ENCODE measurements at places on chromosomes 2 and 18. TPM values are rescaled to one million over a fixed set of nuclear protein-coding genes. Genes with fewer than 3 reads are reported as not detected.
A peak's percentile ranks its signal among the peaks of the same experiment; 100 is the strongest.

DNA sequence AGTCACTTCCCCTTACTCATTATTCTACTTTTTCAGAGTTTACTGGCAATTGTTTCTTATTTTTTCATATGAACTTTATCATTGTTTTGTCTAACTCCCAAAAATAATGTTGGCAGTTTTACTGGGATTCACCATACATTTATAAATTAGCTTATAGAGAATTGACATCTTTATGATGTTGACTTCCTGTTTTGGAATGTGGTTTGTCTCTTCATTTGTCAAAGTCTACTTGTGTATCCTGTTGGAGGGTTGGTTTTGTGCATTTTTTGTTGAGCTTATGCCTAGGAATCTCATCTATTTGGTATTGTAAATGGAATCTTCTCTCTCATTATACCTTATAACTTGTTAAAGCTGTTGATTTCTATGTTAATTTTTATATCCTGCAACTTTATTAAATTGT lies 16.4 kb downstream of the EPC2 start:
- peak; percentile 60 for DNase-seq

DNA sequence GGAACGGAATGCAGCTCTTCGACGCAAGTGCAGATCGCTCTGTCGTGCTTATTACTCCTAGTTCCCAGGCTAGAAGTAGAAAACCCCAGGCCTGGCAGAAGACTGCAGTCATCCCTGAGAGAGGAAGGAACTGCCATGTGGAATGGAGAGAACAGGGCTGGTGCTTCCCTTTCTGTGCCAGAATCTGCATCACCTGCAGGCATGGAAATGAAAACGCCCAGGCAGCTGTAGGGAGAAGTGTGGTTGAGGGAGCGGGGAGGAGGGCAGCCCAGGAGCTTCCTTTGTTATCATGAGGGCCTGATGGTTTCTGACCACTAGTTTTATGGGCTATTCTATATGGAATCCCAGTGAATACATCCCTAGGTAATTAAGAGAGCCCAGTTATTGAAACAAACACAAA lies 79.4 kb upstream of the SMIM21 start:
- no peak for DNase-seq

GRCh38 chr2:221780281-221780688 lies 208.2 kb upstream of the EPHA4 start:
- DNase-seq: no peak

DNA sequence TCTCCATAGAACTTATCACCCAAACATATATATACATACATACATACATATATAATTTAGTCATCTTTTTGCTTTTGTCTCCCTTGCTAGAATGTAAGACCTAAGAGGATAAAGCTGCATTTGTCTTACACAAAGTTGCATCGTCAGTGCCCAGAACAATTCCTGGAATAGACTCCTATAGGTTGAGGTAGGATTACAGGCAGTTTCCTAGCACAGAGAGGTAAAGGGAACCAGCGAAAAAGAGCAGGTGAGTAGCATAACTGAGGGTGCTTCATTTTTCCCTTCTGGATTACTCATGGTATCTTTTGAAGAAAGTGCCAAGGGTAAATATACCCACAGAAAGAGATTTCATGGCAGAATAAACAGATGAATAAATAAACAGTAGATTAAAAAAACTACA lies 68.1 kb upstream of the AMMECR1L start:
- DNase-seq: peak; percentile 17

DNA sequence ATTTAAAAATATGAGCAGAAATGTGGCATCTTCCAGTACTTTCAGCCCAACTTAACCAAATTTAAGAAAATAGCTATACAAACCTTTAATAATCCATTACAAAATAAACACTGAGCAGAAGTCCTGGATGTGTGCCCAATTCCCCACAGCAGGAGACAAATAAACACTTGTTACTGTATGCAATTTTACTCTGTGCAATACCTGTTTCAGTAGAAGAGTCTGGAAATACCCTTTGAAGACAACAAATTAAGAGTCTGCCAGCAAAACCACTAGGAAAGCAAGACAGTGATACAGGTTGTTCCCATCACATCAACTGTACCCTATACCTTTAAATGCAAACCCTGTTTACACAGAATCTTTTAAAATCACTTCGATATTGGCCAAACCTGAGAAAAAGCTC lies 41.4 kb upstream of the RNU4ATAC start:
- DNase-seq: peak; percentile 65

DNA sequence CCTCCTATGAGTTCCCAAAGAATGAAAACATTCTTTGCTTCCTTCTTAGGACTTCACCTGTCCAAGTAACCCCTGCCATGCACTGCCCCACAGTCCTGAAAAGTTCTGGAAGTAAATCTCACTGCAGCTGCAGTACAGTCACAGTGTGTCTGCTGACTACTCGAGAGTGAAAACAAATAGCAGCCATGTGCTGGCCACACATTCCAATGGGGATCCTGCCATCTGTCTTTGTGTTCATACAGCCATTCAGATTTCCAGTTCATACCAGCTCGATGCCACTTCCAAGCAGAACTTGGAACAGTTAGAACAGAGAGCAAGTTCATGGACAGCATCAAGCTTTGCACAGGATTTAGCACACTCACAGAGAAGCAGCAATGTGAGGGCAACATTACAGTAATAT lies 629.9 kb upstream of the ACVR2A start:
- DNase-seq: no peak

GRCh38 chr2:219784178-219784577 lies 156.7 kb downstream of the SLC4A3 start:
- DNase-seq: no peak

DNA sequence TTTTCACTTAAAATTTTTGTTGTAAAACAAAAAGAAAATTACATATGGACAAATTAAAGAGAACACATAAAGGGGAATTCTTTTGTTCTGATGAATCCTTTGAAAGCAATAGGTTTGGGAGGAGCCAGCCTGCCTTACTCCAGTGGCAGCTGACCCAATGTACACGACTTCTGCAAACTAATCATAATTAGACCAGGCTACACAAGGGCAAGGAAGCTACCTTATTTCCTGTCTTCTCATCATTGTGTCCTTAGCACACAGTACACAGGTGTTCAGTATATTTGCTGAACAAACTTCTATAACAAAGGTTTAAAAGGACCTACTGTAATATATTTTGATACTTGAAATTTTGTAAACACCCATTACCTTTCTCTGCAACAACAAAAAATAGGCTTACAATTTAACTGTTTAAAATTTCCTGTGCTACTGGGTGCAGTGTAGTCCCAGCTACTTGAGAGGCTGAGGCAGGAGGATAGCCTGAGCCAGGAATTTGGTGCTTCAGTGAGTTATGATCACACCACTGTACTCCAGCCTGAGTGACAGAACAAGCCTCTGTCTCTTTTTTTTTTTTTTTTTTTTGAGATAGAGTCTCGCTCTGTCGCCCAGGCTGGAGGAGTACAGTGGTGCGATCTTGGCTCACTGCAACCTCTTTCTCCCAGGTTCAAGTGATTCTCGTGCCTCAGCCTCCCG lies 18.9 kb downstream of the KCNG3 start:
- DNase-seq: no peak

TMEM200C gene
- not detected for total RNA-seq

DSG2 gene
- total RNA-seq: 2.6 TPM

TMEM198 gene
- total RNA-seq: 2.9 TPM

MALL gene
- total RNA-seq: 2.2 TPM

NT5C1B gene
- not detected for total RNA-seq

SFTPB gene
- not detected for total RNA-seq

CYP26B1 gene
- total RNA-seq: 0.43 TPM

GPBAR1 gene
- under 0.01 TPM for total RNA-seq

ANKRD53 gene
- total RNA-seq: 1.3 TPM

All from fibroblast of villous mesenchyme (primary cell).